ENCODE measurements at places on chromosomes 7 and 10.

DNA sequence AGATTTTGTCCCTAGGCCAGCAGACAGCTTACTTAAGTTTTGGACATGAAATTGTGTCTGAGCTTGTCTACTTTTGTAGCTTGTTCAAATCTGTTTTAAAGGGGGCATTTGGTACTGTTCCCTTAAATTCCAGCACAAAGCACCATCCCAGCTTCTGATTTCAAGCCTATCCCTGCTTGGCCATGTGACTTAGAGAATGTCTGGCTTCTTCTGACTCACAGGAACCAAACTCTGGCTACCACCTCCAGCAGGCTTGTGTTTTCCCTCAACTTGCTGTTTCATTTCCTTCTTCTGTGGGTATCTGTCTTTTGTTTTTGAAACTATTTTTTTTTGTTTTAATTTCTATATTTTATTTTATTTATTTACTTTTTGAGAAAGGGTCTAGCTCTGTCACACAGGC is 97.9 kb upstream of the FZD8 start:
- DNase-seq, result no peak

DNA sequence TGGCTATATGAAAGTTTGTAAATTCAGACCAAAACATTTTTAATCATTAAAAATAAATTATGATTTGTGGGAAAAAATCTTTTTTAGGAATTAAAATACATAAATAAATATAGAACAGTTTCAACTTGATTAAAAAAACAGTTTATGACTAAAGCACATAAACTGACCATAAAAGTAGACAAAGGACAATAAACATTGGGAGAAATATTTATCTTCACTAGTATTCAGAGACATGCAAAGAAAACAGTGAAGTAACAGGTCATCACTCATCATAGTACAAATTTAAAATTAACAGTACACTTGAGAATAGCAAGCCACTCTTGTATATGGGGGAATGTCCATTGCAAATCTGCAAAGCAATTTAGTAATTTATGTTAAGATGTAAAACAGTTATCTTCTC is 28.0 kb upstream of the CELF2 start:
- DNase-seq, result no peak

- no peak for DNase-seq
These were observed 30.1 kb downstream of the TNS3 start for GRCh38 chr7:47551668-47552440.

DNA sequence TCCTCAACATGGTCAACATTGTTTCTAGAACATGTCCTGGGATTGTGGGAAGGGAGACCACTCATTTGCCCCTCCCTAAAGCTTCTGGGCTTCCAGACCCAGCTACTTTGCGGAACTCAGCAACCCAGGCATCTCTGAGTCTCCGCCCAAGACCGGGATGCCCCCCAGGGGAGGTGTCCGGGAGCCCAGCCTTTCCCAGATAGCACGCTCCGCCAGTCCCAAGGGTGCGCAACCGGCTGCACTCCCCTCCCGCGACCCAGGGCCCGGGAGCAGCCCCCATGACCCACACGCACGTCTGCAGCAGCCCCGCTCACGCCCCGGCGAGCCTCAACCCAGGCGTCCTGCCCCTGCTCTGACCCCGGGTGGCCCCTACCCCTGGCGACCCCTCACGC is at the start of gene EPO:
Gene EPO (plus strand): TSS at position 190 of the 392 bp plus-strand sequence. CDS start 513 bp downstream, outside the sequence.
- no peak for DNase-seq

GRCh38 chr7:27605689-27606269 is 56.9 kb downstream of the HIBADH start:
- no peak for DNase-seq

GRCh38 chr7:90222811-90223725 is 11.5 kb downstream of the STEAP2 start:
- no peak for DNase-seq

DNA sequence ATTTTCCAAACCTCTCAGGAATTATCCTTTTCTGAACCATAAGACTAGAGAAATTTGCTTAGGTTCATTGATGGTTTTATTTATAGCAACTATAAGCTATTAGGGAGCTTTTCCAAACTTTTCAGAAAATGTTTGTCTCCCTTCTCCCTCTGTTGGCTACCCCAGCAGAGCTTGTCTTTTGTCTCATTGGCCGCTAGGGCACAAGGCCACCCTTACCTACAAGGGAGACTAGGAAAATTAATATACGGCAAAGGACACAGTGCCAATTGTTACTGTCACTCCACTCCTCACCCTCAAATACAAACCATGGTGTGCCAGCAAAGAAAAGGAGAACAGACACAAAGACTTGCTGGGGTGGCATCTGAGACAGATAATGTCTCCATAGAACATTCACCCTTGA is 471.4 kb downstream of the XPNPEP1 start:
- no peak for DNase-seq

GRCh38 chr10:100775386-100775785 is 30.0 kb downstream of the PAX2 start:
- no peak for DNase-seq

GRCh38 chr10:96310321-96310669 is 6.1 kb downstream of the DNTT start:
- DNase-seq, result no peak

GRCh38 chr7:104650991-104651640 is 322.7 kb downstream of the LHFPL3 start:
- no peak for DNase-seq

DNA sequence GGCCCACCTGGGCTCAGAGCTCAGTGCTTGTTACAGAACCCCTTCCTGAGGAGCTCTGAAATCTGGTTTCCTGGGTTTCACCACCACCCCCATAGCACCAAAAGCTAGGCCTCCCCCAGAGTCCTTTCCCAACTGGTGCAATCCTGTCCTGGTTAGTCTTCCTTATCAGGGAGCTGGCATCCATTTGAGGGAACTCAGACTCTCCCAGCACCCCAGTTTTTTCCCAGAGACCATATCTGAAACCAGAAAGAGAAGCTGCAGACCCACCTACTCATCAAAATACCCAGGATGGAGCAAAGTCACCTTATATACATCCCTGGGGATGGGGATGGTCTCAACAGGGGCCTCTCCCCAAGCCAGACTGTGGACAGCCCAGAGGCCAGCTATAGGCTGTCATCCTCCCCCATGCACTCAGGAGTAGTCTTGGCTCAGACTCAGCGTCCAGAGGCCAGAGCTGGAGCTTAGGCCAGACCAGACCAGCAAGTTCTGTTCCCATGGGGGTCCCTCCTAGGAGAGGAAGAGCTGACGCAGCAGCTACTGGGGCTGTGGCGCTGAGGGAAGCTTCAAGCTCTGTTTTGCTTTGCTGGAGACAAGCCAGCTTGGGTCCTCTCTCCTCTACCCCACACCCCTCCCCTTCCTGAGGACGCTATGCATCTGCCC is 3.0 kb downstream of the TBATA start:
- DNase-seq, result no peak

- no peak for DNase-seq
These were observed 58.8 kb upstream of the AGMO start for GRCh38 chr7:15620491-15621185.

DNA sequence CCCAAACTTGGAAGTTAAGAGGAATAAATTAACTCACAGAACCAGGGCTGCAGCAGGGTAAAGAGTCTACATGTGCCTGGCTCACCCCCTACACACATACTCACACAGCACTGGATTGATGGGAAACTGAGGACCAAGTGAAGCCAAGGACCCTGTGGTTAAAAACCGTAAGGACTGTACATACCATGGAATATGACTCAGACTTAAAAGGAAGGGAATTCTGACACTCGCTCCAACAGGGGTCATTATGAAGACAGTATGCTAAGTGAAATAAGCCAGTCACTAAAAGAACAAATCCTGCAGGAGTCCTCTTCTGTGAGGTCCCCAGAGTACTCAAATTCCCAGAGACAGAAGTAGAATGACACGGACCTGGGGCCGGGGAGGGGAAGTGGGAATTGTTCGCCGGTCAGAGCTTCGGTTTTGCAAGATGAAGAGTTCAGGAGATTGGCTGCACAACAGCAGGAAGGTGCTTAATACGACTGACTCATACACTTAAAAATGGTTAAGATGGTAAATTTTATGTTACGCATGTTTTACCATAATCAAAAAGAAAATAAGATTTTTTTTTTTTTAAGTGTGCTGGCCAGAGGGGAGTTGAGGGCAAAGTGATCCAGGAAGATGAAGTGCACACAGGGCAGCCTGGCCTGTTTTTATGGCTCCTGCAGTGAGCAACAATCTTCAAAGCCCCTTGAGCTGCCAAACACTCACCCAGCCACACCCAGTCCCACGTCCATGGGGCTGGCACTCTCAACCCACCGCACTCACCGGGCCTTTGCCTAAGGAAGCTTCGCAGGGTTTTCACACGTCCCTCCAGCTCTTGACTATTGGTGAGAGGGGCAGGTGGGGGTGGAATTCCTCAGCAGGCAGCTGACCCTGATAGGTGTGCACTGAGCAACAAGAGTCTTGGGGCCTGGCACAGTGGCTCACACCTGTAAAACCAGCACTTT is 26.4 kb downstream of the DRGX start:
- no peak for DNase-seq

DNA sequence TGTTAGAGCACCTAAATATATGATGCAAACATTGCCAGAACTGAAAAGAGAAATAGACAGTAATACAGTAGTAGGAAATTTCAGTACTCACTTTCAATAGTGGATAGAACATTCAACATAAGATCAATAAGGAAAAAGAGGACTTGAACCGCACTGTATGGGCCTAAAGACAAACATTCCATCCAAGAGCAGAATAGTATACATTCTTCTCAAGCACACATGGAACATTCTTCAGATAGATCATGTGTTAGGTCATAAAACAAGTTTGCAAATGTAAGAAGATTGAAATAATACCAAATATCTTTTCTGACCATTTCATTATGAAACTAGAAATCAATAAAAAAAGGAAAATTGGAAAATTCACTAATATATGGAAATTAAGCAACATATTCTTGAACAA is 185.4 kb upstream of the FOXP2 start:
- no peak for DNase-seq

DNA sequence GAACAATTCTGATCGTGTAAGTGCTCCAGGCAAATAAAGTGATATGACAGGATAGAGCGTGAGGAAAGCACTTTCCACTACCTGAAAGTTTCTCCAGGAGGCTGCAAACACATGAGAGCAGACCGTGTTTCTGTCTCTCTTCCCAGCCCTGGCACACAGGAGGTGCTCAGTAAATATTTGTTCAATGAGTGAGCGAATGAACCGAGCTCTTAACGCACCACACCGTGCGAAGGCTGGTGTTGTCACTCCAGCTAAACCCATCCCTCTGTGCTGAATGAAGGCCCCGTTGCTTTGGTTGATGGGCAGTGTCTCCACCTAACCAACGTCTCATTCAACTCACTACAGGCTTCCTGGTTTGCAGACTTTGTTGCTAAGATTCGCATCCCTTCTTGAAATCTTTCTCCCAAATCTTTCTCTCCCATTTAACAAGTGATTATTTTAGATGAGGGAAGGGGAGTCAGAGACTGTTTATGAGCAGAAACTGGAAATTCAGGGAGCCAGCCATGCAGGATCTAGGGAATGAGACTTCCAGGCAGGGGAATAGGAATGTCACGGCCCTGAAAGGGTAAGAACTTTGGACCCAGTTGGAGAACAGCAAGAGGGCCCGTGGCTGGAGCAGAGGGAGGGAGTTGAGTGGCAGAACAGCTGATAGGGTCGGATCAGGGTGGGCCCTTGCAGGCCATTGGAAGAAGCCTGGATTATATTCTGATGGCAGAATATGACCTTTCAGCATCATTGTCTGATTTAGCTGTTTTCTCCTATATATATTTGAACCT is 282.6 kb downstream of the CAMK1D start:
- DNase-seq, result no peak

DNA sequence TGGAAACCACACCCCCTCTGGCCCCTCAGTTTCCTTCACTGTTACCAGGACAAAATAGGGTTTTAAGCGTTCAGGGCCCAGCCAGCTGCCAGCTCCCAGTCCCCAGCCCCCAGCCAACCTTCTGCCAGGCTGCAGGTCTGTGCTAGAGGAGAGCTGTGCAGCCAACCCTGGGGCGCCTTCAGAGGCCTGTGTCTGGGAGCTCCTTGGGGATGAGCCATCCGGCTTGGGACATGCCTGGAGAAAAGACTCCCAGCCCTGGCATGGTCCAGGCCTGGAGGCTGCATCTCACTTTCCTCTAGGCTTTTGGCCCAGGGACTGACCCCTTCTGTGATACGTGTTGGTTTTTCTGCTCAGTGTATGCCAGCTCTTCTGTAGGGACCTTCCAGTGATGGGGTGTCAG is 487.6 kb upstream of the MGMT start:
- DNase-seq, result no peak

Data from left renal pelvis (tissue), 4 donors.